ENCODE measurements at places on chromosomes 1 and 21.

DNA sequence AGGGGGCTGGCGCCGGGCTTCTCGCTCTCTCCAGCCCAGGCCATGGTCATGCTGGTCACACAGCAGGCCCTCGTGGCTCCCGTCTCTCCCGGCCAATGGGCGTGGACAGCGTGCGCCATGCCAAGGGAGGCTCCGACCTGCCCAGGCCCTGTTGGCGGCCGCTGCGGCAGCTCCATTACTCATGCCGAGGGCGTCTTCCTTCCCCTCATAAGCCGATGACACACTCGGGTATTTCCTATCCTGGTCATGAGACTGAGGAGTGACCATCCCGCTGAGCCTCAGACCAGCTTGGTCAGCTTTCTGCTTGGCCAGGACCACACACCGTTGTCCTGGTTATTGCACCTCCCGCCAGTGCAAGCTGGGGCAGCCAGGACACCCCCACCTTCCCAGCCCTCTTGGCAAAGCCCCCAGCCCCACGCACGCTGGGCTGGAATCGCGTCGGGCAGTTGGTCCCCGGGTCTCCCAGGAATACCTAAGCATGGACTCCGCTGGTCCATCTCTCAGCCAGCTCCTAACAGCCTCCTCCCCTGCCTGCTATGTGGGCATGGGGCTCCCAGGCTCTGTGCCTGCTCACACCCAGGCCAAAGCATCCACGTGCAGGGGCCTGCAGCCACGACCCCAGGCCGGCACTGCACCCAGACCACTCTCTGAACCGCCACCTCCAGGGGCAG lies 49.8 kb downstream of the ARHGEF16 start:
- no peak for DNase-seq

GRCh38 chr1:228884196-228884595 lies 148.9 kb downstream of the RHOU start:
- no peak for DNase-seq

GRCh38 chr1:182391362-182392049 lies at the start of gene GLUL:
GLUL (minus strand) TSS chr1:182391790; CDS start chr1:182388737, 3,053 bp downstream.
- peak; percentile 48 for DNase-seq

DNA sequence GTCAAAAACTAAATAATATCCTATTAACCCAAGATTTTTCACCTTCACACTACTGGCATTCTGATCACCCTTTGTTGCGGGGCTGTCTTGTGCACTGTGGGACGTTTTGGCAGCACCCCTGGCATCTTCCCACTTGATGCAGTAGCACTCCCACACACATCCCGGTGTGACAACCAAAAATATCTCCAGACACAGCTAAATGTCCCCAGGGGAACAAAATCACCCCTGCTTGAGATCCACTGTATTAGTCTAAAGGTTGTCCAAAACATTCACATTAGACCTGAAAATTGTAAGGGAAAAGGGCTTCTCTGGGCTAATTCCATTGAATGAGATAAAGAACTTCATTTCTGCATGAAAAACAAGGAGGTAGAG lies 37.8 kb downstream of the PLEKHO1 start:
- DNase-seq: no peak

GRCh38 chr1:82598337-82598736 lies 797.6 kb downstream of the ADGRL2 start:
- no peak for DNase-seq

DNA sequence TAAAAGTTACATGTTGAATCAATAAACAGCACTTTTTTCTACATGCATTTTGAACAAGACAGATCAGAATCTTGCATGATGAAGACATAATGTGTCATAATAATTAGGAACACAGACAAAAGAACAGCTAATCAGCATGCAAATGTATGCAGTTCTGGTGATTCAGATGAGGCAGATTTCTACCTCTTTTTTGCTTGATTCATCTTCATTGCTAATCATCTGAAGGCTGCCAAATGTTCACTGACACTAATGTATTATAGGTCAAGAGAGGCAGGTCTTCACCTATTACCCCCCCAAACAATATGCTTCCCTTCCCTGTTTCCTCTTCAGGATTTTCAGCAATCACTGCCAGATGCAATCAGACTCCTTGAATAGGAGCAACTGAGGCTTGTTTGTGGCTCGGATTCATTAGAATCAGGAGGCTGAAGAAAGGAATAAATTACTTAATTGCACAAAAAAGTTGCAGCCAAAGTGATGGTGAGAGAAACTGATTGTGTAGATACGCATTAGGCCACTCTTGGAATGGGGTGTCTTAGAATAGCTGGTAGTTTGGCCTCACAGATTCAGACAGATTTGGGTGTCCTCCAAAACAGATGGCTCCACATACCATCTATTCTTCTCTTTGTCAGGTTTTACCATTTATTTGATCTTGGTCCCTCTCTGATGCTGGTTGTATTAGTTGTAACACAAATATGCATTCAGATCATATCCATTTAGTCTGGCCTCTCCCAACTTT lies 275.4 kb downstream of the RPS6KC1 start:
- DNase-seq: no peak

DNA sequence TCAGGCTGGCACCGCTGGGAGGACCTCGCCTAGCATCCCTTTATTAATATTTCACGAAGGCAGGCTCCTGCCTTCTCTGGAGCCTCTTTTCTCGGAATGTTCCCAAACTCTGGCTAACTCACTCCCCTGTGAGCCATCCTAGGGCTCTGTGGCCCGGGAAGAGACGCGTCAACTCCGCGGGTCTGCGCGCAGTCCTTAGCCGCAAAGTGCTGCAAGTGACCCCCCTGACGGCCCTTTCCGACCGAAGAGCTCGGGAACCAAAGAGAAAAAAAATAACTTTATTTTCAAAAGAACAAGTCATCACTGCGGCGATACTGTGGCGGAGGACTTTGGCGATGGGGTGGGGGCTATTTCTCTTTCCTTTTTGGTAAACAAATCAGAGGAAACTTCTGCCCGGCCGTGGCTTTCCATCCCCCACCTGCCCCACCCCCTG lies 14.6 kb downstream of the NR5A2 start:
- DNase-seq: no peak

DNA sequence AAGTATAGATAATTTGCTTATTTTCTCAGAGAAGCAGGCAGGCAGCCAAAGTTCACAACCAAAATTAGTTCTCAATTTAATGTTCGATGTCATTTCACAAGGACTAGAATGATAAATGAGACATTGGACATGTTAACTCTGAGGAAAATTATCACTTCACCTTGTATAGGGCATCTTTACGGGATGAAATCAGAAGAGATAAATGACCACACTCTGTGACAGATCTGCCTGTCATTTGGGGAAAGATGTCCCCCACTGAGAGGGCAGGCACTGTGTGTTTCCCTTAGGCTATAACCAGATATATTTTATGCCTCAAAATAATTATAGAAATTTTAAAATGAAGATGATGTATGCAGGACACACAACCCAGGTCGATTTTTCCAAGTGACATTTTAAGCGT lies 642.9 kb downstream of the BRINP3 start:
- DNase-seq: no peak

DNA sequence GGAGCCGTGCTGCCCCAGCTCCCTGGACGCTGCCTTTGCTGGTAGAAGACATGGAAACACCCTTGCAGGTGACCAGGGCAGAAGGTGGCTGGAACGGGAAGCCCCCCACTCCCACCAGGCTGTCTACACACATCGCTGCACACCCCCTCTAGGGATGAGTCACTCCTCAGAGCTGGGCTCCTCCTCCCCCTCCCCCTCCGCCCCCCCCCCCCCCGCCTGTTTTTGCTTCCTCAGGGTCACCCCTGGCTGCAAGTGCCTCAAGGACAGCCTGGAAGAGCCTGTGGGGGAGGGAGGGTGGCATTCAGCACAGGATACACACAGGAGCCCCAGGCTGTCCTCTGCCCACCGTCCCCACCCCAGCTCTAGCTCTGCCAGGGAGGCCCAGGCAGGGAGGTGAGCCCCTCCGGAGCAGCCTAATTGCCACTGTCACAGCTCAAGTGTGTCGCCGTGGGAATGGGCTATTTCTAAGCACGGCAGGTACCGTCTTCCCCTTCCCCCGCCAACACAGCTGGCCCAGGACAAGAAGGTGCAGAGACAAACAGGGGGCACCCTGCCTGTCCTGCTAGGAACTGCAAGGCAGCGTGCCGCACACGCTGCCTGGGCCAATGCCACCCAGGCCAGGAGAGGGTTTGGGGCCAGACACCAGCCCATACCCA lies 2.5 kb downstream of the FNDC10 start:
- DNase-seq: no peak

DNA sequence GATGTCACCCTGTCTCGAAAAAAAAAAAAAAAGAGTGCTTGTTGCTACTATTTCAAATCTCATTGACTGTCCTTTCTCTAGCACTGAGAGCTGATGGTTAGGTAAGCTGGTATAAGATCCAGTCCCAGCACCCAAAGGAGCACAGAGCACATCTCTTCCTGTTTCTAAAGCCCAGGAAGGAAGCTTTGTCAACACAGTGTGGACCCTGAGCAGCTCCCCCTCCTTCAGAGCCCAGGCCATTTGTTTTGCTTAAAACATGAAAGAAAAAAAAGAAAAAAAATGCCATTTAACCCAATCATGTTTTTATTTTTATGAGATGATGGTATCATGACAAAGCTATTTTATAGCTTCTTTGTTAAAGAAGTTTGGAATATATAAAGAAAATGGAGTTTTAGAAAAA lies 184.1 kb upstream of the DUSP10 start:
- no peak for DNase-seq

GRCh38 chr1:51788938-51789337 lies 89.6 kb downstream of the NRDC start:
- no peak for DNase-seq

- DNase-seq: no peak
Measured at GRCh38 chr1:175537571-175537970, 205.8 kb downstream of the TNR start.

DNA sequence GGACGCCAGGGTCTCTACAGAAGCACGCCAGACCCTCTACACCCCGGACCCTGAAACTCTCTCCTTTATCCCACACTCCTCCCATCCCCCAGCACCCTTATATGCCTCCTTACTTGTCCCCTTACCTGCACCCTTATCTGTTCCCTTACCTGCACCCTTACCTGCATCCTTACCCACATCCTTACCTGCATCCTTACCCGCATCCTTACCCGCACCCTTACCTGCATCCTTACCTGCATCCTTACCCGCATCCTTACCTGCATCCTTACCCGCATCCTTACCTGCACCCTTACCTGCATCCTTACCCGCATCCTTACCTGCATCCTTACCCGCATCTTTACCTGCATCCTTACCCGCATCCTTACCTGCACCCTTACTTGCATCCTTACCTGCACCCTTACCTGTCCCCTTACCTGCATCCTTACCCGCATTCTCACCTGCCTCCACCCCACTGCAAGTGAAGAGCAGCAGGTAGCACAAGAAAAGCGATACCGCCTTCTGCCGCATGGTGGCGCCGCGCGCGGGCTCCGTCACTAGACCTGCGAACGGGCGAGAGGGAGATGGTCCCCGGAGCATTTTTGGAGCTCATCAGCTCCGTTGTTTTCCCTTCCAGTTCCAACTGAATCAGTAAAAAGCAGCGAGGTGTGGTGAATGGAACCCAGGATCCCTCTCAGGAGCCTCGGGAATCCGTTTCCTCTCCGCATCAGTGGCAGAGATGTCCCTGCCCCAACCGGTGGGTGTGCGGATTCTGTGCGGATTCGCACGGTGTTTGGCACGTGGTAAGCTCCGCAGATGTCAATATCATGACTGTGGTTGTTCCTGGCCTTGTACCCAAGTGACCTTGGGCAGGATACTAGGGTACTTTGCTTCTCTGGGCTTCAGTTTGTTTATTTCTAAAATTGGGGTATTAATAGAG lies 2.9 kb downstream of the IFI6 start:
- DNase-seq: peak; percentile 80

DNA sequence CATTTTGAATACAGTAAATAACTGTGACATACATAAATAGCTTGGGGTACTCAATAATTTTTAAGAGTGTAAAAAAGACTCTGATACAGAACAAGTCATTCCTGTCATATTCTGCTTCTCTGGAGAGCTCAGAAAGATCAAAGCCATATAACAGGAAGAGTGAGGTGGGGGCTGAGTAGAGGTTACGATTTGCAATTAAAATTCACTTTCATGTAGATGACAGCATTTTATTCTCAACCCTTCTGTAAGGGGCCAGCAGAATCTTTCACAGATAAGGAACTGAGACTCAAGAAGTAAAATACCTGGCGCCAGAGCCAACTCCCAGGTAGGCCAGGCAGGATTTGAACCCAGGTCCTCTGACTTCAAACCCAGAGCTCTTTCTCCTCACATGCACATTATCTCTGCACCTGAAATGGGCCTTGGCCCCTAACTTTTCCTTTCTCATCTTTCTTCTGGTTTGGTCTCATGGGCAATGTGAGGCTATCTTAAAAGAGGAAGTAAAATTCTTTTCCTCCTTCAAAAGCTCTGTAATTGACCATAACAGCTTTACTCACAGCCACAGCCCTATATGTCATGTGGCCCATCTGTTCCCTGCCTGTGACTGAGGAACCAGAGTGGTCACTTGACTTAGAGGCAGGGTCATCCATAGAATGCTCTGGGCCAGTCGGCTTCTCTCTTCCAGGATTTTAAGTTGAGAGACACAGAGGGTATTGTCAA lies 80.9 kb upstream of the SYT6 start:
- DNase-seq: no peak

GRCh38 chr1:21292503-21292983 lies 2.3 kb upstream of the ECE1 start:
- no peak for DNase-seq

DNA sequence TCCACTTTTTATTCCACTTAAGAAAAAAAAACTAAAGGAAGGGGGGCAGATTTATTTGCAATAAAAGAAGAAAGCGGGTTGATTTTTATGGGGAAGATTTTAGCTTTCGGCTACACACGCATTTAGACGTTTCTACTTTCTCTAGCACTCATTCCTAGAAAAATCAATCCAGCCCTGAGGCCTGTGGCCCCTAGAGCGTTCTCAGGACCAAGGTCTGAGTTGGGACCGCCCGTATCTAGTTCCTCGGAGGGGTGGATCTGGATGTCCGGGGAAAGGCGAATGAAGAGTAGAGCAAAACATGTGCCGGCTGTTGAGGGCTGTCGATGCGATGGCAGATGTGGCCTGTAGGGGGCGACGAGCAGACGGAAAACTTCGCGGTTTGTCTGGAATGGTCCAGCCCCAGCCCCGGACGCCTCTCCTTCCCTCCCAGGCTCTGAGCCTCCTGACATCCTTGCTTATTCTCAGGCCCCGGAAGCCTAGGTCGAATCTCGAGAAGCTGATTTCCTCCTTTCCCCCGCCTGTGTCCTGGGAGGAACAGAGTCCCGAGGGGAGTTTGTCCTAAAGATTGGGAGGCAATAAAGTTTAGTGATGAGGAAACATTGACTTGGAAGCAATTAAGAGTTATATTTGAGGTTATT lies 5.2 kb downstream of the FOXD3 start:
- no peak for DNase-seq

DNA sequence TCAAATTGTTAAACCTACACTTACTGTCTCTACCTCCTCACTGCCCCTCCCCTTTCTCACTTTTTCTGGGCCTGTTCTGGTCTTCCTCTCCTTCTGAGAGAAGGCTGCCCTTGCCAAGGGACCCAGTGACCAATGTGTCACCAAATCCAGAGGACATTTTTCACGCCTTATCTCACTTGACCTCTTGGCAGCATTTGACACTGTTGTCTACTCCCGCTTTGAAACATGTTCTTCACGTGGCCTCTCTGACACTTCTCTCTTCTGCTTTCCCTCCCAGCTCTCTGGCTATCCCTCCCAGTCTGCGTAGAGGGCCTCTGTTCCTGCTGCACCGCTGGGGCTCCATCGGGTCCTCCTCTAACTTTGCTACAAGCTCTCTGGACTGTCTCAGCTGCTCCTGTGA lies 25.3 kb downstream of the KCNQ4 start:
- DNase-seq: no peak
